GM23248 (cell line): ENCODE measurements at places on chromosomes 4 and X.
A peak's percentile ranks its signal among the peaks of the same experiment; 100 is the strongest.

- H3K4me1 ChIP-seq: peaks cover 31% of the 10 kb centered on the region
- no peaks in the 10 kb centered on the region for H3K36me3 ChIP-seq
- no peaks in the 10 kb centered on the region for H3K27me3 ChIP-seq
- no peak overlapping the region for H3K27ac ChIP-seq
- H3K4me3 ChIP-seq: peak overlapping the region; percentile 71
Observed at GRCh38 chrX:43971966-43972961, 926 bp downstream of the NDP start.

GRCh38 chrX:75228854-75229253, 45.0 kb upstream of the UPRT start:
- no peaks in the 10 kb centered on the region for H3K4me1 ChIP-seq
- no peaks in the 10 kb centered on the region for H3K27me3 ChIP-seq
- no peaks in the 10 kb centered on the region for H3K36me3 ChIP-seq
- DNase-seq: no peak
- H3K27ac ChIP-seq: no peak overlapping the region

- H3K4me3 ChIP-seq: no peak overlapping the region
- H3K4me1 ChIP-seq: no peaks in the 10 kb centered on the region; the same call in 1 of the 2 replicates
- no peaks in the 10 kb centered on the region for H3K36me3 ChIP-seq
Observed at GRCh38 chrX:103464072-103464773, 55.1 kb downstream of the RAB40A start.

DNA sequence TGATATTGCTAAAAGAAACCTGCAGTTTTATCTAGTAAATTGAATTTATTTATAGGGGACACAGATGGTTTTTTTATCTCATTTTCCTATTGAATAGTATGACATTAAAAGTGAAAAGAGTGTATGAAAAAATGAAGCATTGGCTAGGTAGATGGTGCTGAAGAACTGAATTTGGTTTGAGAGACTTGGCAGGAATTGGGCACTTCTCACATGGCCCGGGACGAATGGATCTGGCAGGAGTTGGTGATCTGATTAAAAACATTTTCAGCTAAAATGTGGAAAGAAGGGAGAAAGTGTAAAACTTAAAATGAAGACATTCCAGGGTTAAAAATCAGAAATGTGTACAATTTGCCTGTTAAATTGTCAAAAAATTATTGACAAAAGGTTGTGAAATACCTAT, 1088.5 kb upstream of the PABPC4L start:
- no peaks in the 10 kb centered on the region for H3K36me3 ChIP-seq
- no peaks in the 10 kb centered on the region for H3K27me3 ChIP-seq
- H3K4me1 ChIP-seq: no peaks in the 10 kb centered on the region

GRCh38 chr4:61068745-61069144, 131.4 kb upstream of the ADGRL3 start:
- no peaks in the 10 kb centered on the region for H3K36me3 ChIP-seq
- no peaks in the 10 kb centered on the region for H3K4me1 ChIP-seq
- H3K27me3 ChIP-seq: no peaks in the 10 kb centered on the region
- no peak for DNase-seq

DNA sequence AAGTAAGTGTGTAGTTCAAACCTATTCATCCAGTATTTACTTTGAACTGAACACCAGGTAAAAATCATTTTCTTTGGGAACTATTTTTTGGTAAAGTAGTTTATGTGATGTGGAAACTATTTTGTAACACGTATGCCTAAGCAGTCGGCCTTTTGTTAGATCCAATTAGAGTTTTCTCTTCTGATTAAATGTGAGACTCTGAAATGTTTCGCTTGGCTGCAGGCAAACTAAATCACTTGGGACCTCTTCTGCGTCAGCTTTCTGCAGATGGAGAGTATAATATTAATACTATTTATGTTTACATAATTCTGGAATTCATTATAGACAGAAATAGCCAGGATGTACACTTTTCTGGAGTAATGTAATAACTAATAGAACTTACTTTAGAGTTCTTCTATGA, 46.9 kb downstream of the BMPR1B start:
- H3K27ac ChIP-seq: no peak overlapping the region
- no peak for DNase-seq
- no peaks in the 10 kb centered on the region for H3K36me3 ChIP-seq
- no peaks in the 10 kb centered on the region for H3K27me3 ChIP-seq

- no peak overlapping the region for H3K4me3 ChIP-seq
- H3K4me1 ChIP-seq: peaks cover 41% of the 10 kb centered on the region
- no peaks in the 10 kb centered on the region for H3K27me3 ChIP-seq
- DNase-seq: peak; percentile 67
- H3K27ac ChIP-seq: peak overlapping the region; percentile 7; the same call in 1 of the 2 replicates
- H3K36me3 ChIP-seq: no peaks in the 10 kb centered on the region
Observed at GRCh38 chr4:86939729-86940575, 5.1 kb downstream of the AFF1 start.

DNA sequence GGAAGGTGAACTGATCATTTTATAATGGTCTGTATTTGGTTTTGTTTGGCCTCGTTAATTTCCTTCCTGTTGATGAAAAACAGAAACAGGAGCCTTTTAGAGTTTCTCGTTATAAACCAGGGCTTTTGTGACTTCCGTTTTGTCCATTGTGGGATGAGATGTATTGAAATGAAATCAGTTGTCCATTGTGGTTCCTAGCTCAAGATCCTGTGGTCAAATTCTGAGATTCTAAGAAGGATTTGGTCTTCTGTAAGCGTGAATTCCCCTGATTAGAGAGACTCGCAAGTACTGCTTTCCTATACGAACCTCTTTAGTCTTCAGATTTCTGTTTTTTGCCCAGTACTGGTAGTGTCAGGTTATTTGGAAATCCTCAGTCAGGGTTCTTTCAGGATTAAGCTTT, 101.7 kb downstream of the RAPGEF2 start:
- DNase-seq: no peak
- H3K27me3 ChIP-seq: no peaks in the 10 kb centered on the region
- H3K4me1 ChIP-seq: peaks cover 8% of the 10 kb centered on the region; the same call in 1 of the 2 replicates
